ENCODE measurements at places on chromosomes 7 and 10. TPM values are rescaled to one million over a fixed set of nuclear protein-coding genes. Genes with fewer than 3 reads are reported as not detected.
A peak's percentile ranks its signal among the peaks of the same experiment; 100 is the strongest.

DNA sequence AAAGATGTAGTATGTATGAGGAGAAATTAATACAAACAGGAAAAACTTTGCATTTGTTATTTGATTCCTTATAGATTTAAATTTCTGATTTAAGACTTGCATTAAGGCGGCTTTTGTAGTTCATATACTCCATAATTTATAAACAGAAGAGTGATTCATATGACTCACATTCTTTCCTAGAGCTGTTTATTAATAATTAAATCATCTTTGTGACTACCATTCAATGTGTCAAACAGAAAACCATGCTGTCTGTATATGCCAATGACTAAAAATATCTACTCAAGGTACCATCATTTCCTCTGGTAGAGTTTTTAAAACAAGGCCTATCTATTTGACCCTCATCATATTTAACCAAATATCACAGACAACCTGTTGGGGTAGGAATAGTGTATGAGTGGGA, 501.7 kb downstream of the PARD3 start:
- no peak for DNase-seq

DNA sequence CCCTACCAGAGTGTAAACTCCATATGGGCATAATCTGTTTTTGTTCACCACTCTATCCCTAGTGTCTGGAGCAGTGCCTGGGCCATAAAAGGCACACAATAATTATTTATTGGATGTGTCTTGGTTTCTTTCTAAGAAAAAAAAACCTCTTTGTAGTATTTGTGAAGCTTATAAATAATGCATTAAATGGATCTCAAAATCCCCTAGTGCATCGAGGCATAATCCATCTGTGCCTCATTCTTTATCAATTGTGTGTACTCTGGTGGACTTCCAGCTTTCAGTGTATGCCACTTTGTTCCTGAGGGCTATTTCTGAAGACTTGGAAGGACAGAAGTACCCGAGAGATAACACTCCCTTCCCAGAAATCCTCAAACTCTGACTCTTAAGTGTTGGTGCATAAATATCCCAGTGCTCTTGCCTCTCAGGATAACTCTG, 255.0 kb upstream of the PHYHIPL start:
- DNase-seq: no peak

DNA sequence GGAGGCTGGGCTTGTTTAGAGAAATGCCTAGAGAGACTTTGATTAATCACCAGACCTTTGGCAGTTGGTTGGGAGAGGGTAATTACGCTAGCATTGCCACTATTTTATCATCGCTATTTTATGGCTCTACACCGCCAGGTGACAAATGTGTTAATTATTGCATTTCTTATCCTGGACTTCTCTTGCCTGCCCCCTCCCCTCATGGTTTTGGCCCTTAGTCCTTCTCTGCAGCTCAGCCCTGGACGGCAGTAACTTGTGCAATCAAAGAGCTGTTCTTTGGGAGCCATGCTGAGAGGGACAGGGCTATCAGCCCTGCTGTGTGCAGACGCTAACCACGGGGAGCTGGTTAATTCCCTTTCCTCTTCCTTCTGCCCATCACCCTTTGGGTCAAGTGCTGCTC, 585.0 kb downstream of the AUTS2 start:
- peak; percentile 22 for DNase-seq

GRCh38 chr10:90917238-90917967, 3.5 kb downstream of the ANKRD1 start:
- no peak for DNase-seq

Gene AKR1C8
- total RNA-seq: not detected

Gene ANKRD30A
- total RNA-seq: not detected

Gene CLDN12
- 56.8 TPM for total RNA-seq

Gene RASA4
- 43.0 TPM for total RNA-seq
